ENCODE measurements at places on chromosomes 4 and X. TPM values are rescaled to one million over a fixed set of nuclear protein-coding genes. Genes with fewer than 3 reads are reported as not detected.

The IL13RA2 gene
- total RNA-seq, result 51.9 TPM

The PAGE1 gene
- not detected for total RNA-seq

The CXCR3 gene
- total RNA-seq, result not detected

The F8A3 gene
- total RNA-seq, result 0.79 TPM

The AKAP4 gene
- not detected for total RNA-seq

The RTL9 gene
- total RNA-seq, result under 0.01 TPM

The FABP2 gene
- total RNA-seq, result not detected

The RBM47 gene
- total RNA-seq, result 0.32 TPM

The KLHL2 gene
- total RNA-seq, result 12.6 TPM

The SGMS2 gene
- total RNA-seq, result 38.9 TPM

The TCEAL9 gene
- 148 TPM for total RNA-seq

The USP17L22 gene
- total RNA-seq, result not detected

The CT45A1 gene
- not detected for total RNA-seq

The TEX13B gene
- total RNA-seq, result not detected

All from bronchial smooth muscle cell (primary cell).